Stimulated activated CD8-positive, alpha-beta memory T cell treated with anti-CD3 and anti-CD28 coated beads, Interleukin-15, amount 100 ng/mL, for 4 hours (primary cell): ENCODE measurements at places on chromosomes 7 and 10.

DNA sequence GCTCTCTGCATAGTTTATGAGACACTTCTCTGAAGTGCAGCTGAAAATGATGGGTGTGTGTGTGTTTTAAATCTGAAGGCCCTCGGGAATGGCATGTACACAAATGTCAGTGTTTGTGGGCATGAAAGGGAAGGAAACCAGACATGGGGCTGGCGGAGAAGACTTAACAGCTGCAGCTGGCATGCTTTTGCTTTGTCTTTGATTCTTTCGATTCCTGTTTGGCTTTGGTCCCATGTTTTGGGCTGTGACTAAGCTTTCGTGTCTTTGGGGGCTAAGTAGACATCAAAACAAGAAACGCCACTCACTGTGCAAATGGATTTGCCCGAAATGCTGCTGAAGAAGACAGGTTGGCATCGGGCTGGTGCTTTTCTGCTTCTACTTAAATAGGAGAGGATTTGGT lies 179.3 kb downstream of the PFKFB3 start:
- peak; percentile 6 for DNase-seq

GRCh38 chr7:33933611-33934281 lies 28.4 kb downstream of the BMPER start:
- no peak for DNase-seq

DNA sequence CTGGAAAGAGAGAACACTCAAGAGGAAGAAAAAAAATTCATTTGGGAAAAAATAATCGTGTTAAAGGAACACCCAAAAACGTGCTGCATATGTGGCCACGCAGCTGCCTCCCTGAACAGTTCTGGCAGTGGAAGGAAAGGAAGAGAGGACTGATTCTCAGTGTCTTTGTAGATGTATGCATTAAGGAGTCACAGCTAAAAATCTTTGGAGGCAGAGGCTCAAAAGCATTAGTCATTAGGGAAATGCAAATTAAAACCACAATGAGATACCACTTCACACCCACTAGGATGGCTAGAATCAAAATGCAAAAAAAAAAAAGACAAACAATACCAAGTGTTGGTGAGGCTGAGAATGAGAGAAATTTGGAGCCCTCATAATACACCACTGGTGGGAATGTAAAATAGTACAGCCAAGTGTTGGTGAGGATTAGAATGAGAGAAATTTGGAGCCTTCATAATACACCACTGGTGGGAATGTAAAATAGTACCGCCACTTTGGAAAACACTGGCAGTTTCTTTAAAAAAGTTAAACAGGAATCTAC lies 134.7 kb downstream of the SLIT1 start:
- DNase-seq, result no peak

- no peak for DNase-seq
Observed at GRCh38 chr10:3169673-3170072, 2.9 kb downstream of the PITRM1 start.

DNA sequence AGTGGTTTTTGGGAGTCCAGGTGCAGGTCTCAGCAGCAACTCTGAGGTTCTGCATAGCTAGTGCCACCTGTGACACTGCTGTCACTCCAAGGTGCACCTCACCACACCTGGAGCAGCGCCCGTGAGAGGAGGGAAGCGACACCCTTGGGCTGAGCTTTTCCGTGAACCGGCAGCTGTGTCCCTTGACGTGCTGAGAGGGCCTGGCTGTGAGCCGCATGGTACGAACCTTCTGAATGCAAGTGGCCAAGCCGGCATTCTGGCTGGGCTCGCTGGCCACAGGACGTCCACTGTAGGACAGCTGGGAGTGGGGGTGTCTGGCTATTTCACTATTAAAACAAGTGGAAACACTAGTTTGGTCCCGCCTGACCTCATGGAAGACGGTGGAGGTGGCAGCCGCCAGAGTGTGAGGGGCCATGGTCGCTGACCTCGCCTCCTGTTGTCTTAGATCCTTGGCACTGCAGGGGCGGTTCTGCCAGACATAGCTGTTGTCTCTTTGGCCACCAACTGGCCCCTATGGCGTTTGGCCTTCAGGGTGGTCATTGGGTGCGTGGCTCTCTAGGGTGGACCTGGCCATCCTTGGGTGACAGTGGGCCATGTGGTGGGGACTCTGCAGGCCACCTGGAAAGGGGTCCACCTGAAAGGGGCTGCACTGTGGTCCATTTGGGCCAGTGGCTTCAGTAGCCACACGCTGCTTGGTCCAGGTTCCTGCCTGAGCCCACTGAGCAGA lies 12.9 kb downstream of the INPP5A start:
- DNase-seq, result no peak

DNA sequence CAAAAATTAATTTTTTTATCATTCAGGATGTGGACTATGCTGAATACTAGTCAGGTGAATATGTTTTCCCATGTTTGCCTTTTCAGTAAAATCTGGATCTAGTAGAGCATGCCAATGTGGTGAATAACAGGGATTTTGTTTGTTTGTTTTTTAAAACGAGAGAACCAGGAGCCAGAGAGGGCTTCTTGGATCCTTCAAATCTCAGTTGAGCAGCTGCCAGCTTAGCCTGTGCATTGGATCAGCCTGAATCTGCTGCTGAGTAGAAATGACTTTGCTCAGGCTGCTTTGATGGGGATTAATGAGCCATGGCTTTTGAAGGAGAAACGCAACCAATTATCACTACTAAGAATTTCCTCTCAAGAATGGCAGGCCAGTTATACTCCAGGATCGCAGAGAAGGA lies 493.8 kb downstream of the ARL4A start:
- no peak for DNase-seq

DNA sequence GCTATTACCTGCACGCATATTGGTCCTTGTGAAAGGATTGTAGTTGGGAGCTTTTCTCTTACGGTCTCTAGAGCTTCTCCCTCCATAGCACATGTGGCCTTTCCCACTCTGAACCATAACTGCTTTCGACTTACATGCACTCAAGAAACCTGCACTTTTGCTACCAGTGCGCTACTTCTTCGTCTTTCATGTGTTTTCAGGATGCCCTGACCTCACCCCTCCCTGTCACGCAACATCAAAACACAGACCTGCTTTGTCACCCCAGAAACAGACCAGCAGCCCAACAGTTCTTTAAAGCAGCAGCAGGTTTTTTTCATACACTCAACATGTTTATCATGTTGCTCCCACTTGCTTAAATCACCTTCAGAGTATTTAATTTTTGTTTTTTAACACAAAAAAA lies 243.5 kb upstream of the TCF7L2 start:
- no peak for DNase-seq

- no peak for DNase-seq
Observed at GRCh38 chr7:151923097-151923876, 33.0 kb upstream of the GALNTL5 start.

DNA sequence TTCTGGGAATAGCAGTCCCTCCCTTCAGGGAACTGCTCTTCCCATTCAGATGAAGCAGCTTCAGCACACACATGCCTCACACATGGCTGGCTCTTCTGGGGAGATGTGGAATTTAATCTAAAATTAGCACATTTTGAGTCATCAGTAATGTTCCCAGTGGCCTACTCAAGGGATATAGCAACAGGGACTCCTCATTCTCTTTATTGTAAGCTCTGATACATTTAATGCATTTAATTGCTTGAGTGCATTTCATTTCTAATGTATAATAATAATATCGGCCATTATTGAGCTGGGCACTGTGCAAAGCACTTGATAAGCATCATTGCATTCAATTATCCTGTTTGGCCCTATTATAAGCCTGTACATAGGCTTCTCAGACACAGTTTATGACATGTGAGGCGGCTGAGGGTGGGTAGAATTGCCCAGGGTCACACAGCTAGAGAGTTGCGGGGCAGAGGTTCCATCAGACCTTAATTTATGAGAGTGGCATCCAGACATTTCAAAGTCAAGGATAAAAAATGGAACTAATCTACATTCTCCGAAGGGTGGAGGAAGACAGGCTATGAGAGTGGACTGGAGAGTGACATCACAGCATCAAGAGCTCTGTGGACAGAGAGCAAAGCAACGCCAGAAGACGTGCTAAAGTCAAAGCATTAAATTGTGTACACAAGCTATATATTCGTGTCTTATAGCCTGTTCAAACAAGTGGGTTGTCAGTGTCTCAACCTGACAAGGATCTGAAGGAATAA lies 76.8 kb downstream of the LANCL2 start:
- no peak for DNase-seq

DNA sequence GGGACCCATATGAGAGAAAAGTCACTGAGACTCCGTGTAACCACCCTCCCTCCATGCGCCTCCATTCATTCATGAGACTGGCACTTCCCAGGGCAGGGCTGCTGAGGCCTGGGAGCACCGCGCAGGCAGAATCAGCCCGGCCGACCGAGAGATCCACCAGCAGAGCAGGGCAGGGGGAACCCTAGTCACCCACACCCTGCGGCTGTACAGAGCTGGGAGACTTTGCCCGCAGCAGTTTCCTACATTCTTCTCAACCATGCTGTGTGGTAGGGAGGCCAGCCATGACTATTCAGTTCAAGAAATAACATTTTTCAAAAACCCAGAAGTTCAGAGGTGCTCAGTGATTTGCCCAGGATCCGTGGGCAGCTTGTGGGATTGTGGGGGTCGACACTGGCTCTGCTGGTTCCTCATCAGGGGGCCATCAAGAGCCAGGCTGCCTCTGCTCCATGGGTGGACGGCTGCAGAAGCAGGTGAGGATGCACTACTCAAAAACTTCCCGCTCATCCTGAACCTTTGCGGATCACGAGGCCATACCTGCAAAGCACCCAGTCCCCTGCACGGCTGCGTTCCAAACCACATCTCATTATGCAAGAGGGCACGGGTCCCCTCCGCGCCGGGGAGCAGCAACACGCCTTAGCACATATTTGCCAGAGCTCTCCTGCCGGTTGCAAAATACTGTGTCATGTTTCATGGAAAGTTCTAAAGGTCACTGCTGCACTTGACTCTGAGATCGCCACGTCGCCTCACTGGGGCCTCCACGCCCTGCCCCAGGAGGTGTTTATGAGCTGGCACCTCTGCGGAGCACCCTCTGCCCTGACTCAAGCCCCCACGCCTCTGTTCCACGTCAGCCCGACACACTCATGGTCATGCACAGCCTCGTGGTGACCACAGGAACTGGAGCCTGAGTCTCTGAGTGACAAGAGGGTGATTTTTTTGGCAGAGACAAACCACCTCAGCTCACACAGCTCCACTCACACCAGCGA lies 132.0 kb downstream of the PRKAG2 start:
- no peak for DNase-seq

DNA sequence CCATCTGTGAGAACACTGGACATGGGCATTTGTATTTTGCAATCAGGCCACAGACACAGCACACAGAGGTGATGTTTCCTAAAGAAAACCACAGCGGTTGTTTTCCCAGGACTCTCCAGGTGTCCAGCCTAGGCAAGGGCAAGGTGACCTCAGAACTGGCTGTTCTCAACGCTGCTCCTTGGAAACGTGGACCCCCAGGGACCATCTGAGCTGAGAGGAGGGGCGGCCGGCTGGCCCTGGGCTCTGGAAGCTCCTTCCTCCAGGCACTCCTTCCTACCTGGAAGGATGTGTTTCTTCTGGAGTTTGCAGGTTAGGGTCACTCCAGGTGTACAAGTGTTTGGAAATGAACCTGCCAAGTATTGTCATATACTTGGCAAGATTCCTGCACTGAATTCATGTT lies 103.1 kb downstream of the ADARB2 start:
- DNase-seq, result no peak

- no peak for DNase-seq
Observed at GRCh38 chr7:37483627-37484026, 35.0 kb upstream of the ELMO1 start.

GRCh38 chr7:43041724-43042123 lies 70.7 kb upstream of the HECW1 start:
- no peak for DNase-seq

DNA sequence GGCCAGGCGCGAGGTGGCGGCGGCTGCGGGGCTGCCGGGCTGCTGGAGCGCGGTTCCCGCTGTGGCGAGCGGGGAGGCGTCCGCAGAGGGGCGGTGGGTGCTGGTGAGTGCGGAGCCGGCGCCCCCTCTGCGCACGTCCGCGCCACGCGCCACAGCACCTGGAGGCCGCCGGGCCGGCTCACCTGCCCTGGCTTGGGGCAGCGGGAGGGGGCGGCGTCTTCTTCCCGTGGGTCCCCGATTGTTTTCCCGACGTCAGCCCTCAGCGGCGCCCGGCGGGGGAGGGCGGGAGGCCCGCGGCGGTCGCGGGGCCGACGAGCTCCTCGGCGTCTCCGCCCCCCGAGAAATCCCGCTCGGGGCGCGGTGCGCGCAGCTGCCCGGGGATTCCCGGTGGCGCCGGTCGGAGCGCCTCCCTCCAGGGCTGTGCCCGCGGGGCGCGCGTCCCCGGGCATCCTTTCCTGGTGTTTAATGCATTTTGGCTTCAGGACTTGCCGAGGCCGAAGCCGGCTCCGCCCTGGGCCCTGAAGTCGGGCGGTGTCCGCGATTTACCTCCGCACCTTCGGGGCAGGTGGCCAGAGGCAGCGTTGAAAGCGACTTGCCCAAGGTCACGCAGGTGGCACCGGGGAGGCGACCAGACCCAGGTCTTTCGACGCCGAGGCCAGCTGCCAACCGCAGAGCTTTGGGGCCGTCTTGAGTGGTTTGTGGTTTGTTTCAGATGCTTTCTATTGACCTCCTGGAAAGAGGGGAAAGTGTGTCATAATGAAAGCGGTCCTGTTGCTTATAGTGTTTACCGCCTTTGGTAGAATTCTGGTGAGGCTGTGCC lies 561 bp downstream of the PLEKHA1 start:
- peak; percentile 50 for DNase-seq

DNA sequence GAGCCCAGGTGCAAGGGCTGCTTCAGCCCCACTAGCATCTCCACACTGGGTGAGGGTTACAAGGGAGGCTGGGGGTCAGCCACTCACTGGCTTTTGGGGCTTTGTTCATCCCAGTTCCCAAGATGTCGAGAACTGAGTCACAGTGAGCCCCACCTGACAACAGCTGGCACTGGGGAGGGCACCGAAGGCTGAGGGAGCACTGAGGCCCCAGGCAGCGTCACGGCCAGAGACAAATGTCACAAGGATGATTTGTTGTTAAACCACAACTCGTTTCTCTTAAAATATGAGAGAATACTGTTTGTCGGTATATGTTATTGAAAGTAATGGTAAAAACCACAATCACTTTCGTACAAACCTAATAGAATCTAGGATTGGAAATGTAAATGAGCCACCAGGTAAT lies 219.9 kb downstream of the CELF2 start:
- no peak for DNase-seq
